ENCODE measurements at places on chromosomes 5 and 9.
A peak's percentile ranks its signal among the peaks of the same experiment; 100 is the strongest.

DNA sequence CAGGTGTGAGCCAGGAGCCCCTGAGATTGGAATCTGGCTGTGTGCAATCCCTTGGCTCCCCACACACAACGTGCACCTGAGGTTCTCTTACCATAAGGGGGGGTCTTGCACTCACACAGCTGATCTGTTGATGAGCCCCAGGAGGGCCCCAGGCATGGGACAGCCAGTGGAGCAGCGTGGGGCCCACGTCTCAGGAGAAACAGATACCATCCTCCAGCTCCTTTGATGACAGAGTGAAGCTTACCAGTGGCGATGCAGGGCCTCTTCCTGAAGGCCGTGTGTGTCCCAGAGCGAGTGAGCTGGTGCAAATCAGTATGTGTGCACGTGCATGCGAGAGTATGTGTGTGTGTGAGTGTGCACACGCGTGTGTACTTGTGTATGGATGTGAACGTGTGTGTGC, 287.4 kb downstream of the IRX1 start:
- no peak for DNase-seq

DNA sequence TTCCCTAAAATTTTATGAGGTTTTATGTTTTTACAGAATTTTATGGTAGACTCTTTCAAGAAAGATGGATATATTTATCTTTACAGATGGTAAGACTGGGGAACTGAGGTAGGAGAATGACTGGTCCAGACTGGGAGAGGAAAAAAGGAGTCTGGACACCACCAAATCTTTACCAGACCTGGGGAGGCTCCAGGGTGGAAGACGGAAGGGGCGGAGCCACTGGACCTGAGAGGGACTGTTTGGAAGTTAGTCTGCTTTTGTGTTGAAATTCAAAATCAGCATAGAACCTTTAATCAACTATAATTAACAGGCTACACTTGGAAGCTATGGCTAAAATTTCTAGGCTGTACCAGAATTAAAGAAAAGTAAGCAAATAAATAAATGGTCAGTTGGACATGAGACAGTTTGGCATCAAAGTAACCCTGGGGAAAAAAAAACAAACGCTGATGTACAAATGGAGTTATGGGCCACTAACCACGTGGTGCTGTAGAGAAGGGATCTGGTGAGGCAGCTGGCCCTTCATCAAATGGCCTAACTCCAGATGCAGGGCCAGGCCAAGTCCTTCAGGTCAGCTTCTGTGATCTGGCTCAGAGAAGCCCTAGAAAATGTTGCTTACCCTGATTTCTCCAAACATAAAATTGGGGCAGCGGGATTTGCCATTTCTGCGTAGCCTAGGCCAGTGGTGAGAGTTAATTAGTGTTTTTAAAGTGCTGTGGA, 155.1 kb downstream of the ARSB start:
- no peak for DNase-seq

DNA sequence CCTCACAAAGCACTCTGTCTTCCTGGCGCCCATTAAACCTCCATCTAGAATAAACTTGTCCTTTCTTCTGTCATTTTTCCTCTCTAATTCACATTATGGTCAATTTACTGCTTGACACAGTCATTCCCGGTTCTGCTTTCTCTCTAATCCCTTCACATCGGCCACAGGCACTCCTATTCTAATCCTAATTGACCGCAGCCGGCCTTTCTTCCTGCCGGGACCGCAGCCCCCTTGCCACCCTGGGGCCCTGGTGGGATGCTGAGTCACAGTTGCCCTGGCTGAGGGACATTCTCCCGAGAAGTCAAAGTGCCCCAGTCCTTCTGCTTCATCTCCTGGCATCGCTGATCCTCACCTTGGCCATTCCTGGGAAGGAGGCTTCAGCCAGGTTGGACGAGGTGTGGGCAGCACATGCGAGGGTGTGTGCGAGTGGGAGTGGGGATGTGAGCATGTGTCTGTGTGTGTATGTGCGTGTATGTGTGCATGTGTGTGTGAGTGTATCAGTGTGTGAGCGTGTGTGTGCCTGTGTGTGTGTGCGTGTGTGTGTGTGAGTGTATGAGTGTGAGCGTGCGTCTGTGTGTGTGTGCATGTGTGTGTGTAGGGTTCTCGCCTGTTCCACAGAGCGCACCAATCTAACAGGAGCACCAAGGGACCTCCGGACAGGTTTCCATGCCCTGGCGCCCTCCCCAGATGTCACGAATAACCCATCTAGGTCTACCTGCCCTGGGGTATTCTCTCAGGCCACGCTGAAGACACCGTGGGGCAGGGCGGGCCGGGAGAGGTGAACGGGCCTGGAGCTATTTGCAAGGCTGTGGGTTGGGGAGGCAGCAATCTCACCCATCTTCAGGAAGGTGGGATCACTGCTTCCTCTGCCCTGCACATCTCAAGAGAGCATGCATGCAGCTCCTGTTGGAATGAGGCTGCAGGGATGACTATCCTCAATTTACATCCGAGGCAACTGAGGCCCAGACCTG, 191.2 kb downstream of the PAX5 start:
- DNase-seq: no peak

DNA sequence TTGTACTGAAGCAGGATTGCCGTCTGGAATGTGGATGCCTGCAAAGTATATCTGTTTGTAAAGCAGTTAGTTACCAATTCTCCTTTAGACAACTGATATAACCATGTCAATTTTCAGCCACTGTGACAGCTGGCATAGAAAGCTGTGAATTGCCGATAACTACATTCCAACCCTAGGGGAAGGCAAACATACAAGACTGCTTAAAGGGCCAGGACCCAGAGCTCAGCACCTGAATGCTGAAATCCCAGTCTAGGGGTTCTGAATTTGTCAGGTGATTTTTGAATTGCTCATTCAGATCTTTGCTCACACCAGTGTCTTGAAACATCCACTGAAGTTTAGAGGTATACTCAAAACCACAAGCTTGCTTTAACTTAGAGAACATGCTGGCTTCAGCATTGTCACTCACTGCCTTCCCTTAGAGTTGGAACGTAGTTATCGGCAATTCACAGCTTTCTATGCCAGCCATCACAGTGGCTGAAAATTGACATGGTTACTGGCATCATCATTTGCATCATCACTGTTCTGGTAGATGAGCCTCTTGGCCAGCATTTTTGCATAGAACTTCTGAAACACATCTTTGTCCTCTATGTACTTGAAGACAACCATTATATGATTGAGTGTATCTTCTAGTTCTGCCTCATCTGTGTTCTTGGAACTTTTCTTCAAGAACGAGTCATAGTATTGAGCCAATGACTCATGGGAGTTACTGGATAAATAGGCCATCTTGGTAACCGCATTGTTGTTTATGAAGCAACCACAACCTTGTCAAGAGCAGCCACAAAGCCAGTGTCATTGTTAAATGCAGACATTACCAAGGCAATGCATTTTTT, 82.1 kb downstream of the CCDC192 start:
- DNase-seq: peak; percentile 97

DNA sequence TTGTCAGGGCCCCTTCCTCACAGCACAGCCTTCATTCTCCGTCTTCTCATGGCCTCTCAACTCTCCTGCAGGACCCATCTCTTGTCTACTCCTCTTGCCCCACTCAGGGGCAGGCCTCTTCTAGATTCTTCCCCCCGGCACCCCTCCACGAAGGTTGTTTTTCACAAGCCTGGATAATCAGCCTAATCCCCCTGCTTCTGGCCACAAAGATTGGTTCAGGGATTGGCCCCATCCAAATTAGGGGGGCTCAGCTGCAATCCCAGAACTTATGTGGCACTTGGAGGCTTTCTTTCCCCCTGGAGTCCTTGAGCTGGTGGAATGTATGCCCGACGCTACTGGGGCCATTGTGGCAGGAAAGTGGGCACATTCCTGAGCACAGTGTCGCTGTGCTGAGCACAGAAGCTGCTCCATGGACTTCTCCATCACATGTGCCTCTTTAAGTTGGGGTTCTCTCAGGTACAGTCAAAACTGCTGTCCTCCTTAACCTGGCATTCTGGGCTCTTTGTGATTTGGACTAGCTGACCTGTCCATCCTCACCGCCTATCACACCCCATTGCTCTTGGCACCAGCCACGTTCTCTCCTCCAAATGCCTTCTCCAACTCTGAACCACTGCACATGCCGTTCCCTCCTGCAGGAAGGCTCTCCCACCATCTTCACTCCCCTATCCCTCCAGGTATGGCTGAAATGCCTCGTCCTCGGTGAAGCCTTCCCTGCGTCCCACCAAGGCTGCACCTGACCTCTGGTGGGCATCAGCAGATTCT, 66.8 kb upstream of the RNF130 start:
- DNase-seq: no peak

Measured in brain microvascular endothelial cell (primary cell).